Activated CD4-positive, alpha-beta T cell treated with anti-CD3 and anti-CD28 coated beads for 24 hours (primary cell): ENCODE measurements at places on chromosomes 12 and 14.

DNA sequence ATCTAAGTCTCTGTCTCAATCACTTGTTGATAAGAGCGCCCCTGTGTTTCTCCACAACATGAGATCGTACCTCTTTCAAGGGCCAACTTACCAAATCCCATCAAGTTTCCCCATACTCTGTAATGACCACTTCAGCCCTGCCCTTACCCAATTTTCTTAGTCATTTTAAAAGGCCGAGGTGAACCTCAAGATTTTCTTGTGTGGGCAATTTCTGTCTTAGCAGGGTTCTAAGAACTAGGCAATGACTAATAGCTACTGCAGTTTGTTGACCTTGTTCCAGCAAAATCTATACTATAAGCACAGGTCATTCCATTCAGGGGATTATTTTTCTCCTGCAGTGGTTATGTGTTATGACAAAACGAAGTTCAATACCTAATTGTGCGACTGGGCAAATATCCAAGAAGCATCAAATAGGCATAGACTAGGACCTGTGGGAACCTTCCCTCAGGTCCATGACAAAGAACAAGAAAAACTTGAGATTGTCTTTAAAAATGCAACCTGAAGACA is 359.8 kb downstream of the PCNX1 start:
- no peak for DNase-seq

GRCh38 chr12:52759218-52759617 is 17.9 kb downstream of the KRT76 start:
- no peak for DNase-seq

- DNase-seq: no peak
Observed at GRCh38 chr12:66851134-66851533, 172.3 kb upstream of the GRIP1 start.

DNA sequence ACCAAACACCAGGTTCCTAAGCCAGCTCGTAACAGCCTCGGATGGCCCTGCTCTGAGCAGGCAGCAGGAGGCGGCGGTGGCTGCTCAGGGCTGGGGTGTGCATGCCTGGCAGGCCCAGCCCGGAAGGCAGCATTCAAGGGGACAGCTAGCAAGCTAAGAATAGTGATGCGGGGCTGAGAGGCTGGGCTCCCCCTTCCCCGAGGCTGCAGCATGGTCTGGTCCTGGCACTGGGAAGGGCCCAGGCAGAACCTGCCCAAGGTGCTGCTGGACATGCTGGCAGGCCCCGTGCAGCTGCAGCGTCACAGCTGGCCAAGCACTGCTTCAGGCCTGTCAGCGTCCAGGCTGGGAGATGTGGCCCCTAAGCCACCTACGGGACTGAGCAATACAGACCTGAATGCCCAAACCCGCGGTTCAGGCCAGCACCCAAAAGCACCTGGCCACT is 26.4 kb upstream of the NUDT14 start:
- no peak for DNase-seq

- peak; percentile 45 for DNase-seq
Observed at GRCh38 chr14:74941676-74942097, 13.7 kb downstream of the PGF start.

GRCh38 chr12:2691345-2692071 is 103.3 kb upstream of the FKBP4 start:
- no peak for DNase-seq

GRCh38 chr12:16027002-16027401 is 115.9 kb downstream of the DERA start:
- DNase-seq: no peak
